ENCODE measurements at places on chromosomes 1 and 21. TPM values are rescaled to one million over a fixed set of nuclear protein-coding genes. Genes with fewer than 3 reads are reported as not detected.

DNA sequence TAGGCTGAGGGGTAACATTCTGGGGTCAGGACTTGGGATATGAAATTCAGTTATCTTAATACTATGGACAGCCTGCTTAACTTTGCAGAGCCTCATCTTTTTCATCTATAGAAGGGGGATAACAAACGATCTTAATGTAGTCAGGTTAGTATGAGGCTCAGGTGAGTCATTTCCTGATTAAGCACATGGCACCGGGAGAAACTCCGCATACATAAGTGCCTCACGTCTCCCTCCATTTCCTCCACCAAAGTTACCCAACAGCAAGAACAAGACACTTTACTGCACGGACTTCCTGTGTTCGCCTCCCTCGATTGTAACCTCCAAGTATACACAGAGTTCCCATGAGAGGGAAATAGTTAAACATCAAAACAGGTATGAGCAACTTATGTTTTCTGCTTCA, 112.7 kb upstream of the COA6 start:
- peaks cover 35% of the 10 kb centered on the region for H3K27me3 ChIP-seq
- H3K4me1 ChIP-seq = peaks cover 7% of the 10 kb centered on the region
- H3K36me3 ChIP-seq = peaks cover 9% of the 10 kb centered on the region
- H3K27ac ChIP-seq = no peak overlapping the region

CDA gene
- total RNA-seq = not detected

DNA sequence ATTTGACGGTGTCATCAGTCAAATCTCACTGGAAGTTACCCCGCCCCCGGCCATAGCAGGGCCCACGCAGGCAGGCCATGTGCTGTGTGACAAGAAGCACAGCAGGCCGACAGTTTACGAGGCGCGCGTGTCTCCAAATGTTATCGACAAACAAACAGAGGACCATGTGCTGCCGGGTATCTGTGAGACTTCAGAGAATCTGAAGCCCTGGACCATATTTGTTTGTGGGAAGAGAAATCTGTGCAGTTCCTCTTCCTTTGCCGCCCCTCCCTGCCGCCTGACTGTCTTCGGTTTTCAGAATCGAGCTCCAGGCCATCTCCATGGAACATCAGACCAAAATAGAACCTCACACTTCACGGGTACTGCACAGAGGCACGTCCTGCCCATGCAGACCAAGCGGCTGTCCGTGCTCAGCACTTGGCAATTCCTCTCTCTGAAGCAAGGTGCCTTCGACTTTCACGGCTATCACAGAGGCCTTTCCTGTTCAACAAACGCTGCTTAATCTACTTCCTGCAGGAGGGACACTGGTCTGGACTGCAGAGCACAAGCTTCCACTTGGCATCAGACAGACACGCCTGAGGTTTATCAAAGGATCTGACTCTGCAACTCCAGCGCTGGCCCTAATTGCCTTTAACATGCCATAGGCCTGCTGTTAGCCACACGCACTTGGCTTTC, 135.7 kb upstream of the KRTAP19-8 start:
- H3K27me3 ChIP-seq = no peaks in the 10 kb centered on the region
- DNase-seq = no peak
- no peak overlapping the region for H3K27ac ChIP-seq

DNA sequence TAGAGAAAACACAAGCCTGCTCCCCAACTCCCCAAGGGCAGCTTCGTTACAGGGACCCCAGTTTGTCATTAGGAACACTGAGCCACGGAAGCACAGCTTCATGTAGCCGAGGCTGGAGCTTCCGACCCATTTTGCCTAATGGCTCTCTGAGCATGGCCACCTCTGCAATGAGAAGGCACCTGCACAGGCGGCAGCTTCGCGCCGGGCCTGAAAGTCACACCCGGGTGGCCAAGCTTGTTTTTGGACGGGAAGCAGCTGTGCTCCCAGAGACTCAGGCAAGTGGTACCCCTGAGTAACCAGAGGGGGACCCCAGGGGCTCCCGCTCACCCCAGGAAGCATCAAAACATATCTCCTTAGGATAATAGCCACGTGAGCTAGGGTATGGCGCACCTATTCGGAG, 80.9 kb downstream of the SLC66A1 start:
- H3K4me3 ChIP-seq = no peak overlapping the region
- peak overlapping the region; percentile 96 for H3K27ac ChIP-seq
- H3K27me3 ChIP-seq = no peaks in the 10 kb centered on the region
- no peak for DNase-seq

- H3K4me3 ChIP-seq = no peak overlapping the region
- DNase-seq = no peak
- peaks cover 8% of the 10 kb centered on the region for H3K36me3 ChIP-seq
- no peak overlapping the region for H3K27ac ChIP-seq
- H3K4me1 ChIP-seq = no peaks in the 10 kb centered on the region
Observed at GRCh38 chr21:40454057-40454456, 392.9 kb downstream of the DSCAM start.

GRCh38 chr1:107593501-107594209, 371.3 kb downstream of the VAV3 start:
- no peaks in the 10 kb centered on the region for H3K27me3 ChIP-seq
- H3K36me3 ChIP-seq = peaks cover 5% of the 10 kb centered on the region
- peak overlapping the region; percentile 2 for H3K4me3 ChIP-seq
- peak overlapping the region; percentile 5 for H3K27ac ChIP-seq

GRCh38 chr1:39892601-39893595, 8.8 kb downstream of the MYCL start:
- DNase-seq = no peak
- no peak overlapping the region for H3K4me3 ChIP-seq
- no peak overlapping the region for H3K27ac ChIP-seq
- H3K36me3 ChIP-seq = no peaks in the 10 kb centered on the region

- no peak for DNase-seq
- peaks cover 5% of the 10 kb centered on the region for H3K4me1 ChIP-seq
Observed at GRCh38 chr1:38337711-38338110, 291.1 kb upstream of the POU3F1 start.

GRCh38 chr1:243598433-243598832, 251.6 kb downstream of the AKT3 start:
- H3K4me3 ChIP-seq = peak overlapping the region; percentile 64
- H3K4me1 ChIP-seq = peaks cover 34% of the 10 kb centered on the region
- peaks cover 9% of the 10 kb centered on the region for H3K36me3 ChIP-seq
- H3K27me3 ChIP-seq = no peaks in the 10 kb centered on the region

MAST2 gene
- total RNA-seq = 73.2 TPM

GRCh38 chr1:100396651-100397050, 44.3 kb downstream of the CDC14A start:
- no peak for DNase-seq
- peak overlapping the region; percentile 79 for H3K4me3 ChIP-seq

DNA sequence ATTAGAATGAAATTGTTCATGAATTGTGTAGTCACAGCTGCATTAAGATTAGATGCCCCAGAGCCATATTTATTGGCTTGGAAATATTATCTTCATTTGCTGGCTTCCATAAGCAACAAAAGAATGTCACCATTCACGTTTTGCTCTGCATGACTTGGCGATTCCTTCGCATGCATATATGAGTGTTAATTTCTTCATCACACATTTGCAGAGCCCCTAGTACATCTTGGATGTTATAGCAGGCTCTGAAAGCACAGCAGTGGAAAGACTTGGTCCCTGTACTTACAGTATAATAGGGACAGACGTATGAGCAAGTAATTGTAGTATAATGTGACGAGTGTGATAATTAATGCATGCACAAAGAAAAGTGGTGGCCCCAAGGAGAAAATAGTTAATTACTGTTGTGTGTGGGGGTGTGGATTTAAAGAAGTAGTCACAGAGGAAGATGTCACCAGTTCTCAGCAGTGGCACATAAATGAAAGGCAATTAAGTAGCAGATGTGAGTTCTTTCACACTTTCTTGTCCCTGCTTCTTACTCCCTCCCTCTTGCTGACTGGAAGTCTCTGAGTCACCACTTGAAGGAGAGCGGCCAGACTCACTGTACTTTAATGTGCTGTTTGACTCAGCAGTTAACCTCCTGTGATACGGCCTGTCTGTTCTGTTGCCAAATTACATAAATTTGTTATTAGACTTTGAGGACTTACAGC, 21.0 kb downstream of the S100A10 start:
- H3K27ac ChIP-seq = peak overlapping the region; percentile 78
- peaks cover 40% of the 10 kb centered on the region for H3K4me1 ChIP-seq
- peaks cover 8% of the 10 kb centered on the region for H3K27me3 ChIP-seq
- no peaks in the 10 kb centered on the region for H3K36me3 ChIP-seq
- peak overlapping the region; percentile 63 for H3K4me3 ChIP-seq

OR10J1 gene
- not detected for total RNA-seq

NHLH2 gene
- total RNA-seq = not detected

SPATA45 gene
- total RNA-seq = 0.86 TPM

GRCh38 chr1:17187051-17187450, 17.9 kb upstream of the PADI1 start:
- H3K27ac ChIP-seq = no peak overlapping the region
- DNase-seq = no peak
- no peaks in the 10 kb centered on the region for H3K4me1 ChIP-seq
- H3K36me3 ChIP-seq = no peaks in the 10 kb centered on the region

All from natural killer cell treated with Interleukin-12 subunit alpha and Interleukin-12 subunit beta and Interleukin-15 and Interleukin-18, amount 100 ng/mL, for 72 hours (primary cell).